ENCODE measurements at places on chromosomes 2 and 18.

GRCh38 chr2:240630771-240631547, 5.7 kb downstream of the GPR35 start:
- no peak for DNase-seq

DNA sequence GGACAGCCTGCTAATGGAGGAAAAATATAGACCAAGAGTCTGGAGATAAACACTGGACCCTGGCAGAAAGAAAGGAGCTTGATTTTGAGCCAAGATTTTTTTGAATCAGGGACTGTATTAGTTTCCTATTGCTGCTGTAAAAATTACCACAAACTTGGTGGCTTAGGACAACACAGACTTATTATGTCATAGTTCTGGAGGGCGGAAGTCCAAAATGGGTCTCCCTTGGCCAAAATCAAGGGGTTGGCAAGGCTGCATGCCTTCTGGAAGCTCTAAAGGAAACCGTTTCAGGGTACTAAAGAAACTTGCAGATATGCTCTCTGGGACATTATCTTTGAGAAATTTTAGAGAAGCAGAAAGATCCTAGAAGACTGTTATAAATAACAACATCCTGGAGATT, 140.1 kb downstream of the BABAM2 start:
- no peak for DNase-seq

DNA sequence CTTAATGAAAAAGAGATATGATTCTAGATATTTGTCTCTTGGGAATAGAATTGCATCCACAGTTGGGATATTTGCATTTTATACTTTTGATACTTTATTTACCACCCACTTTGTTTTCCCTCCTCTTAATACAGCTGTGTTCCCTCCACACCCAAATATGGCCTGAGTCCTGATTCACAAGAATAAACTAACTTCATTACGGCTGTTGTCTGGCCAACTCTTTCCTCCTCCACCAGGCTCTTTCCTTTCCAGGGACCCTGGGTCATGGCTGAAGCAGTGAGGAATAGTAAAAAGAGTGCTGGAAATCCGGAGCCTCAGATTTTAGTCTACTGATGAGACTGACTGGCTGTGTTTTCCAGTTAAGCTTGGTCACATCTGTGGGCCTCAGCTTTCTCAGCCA, 48.4 kb upstream of the STAM2 start:
- DNase-seq: no peak

GRCh38 chr18:35564795-35565453, 16.6 kb upstream of the GALNT1 start:
- DNase-seq: no peak

DNA sequence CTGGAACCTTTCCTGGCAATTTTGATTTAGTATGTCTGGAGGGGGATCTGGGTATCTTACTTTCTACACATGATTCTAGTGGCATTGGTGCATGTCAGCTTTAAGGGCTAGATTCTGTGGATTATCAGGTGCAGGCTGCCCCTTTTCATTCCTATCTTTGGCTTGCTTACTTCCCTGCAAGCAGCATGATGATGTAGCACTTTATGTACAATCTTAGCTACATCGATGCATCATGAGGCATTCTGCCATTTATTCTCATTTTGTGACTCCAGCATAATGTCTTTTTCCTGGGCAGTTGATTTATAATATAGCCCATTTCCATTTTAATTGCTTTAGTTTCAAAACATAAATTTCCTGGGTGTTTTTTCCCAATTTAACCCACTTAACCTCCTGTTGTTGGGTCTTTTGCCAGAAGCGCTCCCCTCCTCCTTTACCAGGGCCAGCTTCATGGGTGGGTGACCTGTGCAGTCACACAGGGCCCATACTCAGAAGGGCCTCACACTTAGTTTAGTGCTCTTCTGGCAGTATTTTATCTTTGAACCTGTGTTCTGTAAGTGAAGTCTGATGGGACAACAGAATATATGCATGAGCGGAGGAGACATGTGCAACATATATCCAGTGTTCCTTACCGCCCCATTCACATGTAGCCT, 36.0 kb downstream of the TPGS2 start:
- no peak for DNase-seq

- DNase-seq: no peak
Observed at GRCh38 chr2:167732326-167732725, 515.1 kb downstream of the STK39 start.

- no peak for DNase-seq
Observed at GRCh38 chr18:76522551-76522950, 27.5 kb upstream of the ZNF516 start.

GRCh38 chr18:7232218-7232617, 1.3 kb downstream of the LRRC30 start:
- no peak for DNase-seq

- no peak for DNase-seq
Observed at GRCh38 chr2:85734942-85735608, 18.7 kb upstream of the ATOH8 start.

Measured in hematopoietic multipotent progenitor cell treated with erythropoietin and hydrocortisone succinate and interleukin-3 and kit ligand, for 6 days (in vitro differentiated cells).